NCI-H345 (cell line): ENCODE measurements at places on chromosomes 3 and 15.
A peak's percentile ranks its signal among the peaks of the same experiment; 100 is the strongest.

DNA sequence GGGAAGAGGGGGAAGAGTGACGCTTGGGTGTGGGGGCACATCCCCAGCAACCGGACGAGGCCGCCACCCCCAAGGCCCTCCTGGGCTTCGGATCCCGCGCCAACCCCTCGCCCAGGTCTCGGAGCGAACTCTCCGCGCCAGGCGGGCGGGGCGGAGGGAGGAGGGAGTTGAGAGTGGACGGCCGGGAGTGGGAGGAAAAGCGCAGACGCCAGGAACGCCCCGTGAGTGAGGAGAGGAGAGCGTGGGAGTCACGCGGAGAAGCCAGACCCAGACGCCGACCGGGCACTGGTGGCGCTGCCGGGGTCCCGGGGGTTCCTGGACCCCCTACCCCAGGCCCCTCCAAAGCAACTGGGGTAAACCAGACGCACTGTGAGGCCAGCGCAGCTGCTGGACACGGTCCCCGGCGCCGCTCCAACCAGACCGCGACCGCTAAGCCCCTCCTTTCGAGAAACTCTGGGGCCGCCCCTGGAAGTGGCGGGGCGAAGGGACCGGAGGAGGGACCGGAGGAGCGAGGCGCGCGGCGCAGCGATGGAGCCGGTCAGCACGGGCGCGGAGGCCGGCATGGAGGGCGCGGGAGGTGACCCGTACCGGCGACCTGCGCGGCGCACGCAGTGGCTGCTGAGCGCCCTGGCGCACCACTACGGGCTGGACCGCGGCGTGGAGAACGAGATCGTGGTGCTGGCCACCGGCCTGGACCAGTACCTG, at the start of gene EFCC1:
Gene EFCC1, plus strand, starts transcription at position 204 of the 705 bp plus-strand sequence. Its CDS starts 325 bp downstream, at position 529.
- DNase-seq = no peak

GRCh38 chr3:123753286-123753685, 130.8 kb downstream of the MYLK start:
- DNase-seq = no peak

DNA sequence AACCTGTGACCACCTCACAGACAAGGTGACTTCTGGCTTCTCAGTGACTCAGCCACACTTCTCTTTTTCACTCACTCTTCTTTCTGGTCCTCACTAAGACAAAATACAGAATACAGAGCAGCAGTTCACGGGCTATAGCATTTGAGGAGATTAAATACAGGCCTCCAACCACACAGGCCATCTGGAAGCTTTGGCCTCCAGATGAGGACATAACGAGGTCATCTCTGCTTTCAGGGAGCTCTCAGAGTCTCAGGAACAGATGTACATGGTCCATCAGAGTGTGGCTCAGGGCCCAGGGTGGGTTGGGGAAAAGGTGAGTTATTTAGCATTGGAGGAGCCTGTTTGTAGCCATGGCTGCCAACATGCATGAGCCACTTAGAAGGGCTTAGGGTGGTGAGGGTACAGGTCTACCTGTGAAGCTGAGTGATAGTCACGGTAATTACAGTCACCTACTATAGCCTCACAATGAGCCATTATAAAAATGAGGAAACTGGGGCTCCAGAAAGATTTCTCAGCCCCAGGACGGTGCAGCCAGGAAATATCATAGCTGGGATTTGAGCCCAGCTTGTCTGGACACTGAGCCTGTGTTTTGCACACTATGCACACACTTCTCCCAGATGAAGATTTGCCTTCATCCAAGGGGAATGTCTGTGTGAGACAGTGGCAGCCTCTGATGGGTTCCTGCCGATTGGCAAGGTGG, 159.8 kb upstream of the CTDSPL start:
- DNase-seq = no peak

DNA sequence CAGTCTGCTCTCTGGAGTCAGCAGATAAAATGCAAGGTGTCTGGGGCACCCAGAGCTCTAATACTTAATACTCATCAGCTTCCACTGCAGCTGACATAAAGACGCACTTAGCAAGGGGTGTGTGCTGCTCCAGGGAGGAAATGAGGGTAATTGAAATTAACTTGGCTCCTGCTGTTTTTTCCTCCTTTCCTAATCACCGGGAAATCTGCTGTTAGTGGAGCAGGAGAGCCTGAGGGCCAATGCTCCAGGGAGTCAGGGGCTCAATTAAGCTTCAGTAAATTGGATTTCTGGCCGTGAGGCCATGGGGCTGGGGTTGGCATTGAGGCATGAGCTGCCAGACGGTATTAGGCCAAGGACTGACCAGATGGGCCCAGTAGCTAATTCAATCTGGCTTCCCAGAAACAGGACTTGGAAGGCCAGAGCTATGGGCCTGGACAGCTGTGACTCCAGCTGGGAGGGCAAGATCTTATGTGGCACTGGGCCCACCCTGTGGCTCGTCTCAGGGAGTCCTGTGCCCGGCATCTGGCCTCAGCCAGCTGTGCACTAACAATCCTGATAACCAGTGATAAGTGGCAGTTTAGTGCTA, 30.7 kb upstream of the CHRNB4 start:
- no peak for DNase-seq

DNA sequence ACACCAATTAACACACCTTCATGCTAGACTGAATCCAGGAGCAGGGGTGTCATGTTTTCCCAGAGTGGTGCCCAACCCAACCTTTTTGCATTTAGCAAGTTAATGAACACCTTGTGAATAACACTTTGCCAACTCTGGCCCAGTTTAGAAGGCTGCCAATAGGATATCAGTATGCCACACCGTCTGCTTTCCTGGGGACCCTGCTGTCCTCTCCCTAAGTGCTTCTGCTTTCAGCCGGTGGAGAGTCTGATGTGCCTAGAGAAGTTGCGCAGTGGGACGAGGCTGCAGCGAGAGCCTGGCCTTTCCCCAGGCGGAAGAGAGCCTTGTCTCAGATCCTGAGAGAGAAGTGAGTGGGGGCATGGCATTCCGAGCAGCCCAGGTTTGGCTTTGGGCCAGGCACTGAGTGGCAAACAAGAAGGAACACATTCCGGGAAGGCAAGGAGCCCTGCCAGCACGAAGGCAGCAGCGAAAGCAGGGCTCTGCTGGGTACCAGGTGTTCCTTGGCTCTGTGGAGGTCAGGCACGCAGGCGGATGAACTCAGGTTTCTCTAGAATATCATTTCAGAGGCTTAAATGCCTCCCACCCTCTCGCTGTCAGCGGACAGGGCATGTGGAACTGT, 36.9 kb downstream of the SENP8 start:
- peak; percentile 57 for DNase-seq

- no peak for DNase-seq
These were observed 122.4 kb downstream of the FOXP1 start for GRCh38 chr3:71461114-71461513.

DNA sequence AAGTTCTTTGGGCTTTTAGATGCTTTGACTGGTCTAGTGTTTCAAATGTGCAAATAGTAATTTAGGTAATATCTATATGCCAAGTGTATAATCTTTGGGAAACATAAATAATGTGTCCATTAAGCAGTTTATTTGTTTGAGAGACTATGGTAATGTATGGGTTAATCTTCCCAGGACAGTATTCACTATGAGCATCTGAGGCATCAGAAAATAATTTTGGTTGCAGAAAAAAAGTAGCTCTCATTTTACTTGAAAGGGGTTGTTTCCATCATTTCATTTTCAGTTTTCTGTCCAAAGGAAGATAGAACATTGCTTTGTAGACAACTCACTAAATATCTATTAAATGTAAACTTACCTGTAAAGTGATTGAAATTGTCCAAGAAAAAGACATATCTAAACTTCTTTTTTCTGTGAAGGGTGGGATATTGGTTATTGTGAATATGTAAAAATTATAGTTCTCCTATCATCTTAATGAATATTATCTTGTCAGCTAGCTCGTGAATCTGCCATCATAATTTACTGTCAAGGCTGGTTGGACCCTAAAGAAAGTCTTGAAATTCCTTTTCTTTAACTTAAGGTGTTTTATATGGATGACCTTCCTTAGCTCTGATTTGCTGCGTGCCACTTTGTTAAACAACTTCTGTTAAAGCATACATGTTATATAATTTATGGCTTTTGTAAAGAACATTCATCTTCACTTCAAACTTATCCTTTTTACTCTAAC, 108.8 kb downstream of the EPHA3 start:
- no peak for DNase-seq
